ENCODE measurements at places on chromosomes 13 and 19.

- no peak for DNase-seq
Observed at GRCh38 chr13:85798556-85798955, 663 bp downstream of the SLITRK6 start.

- DNase-seq = no peak
Observed at GRCh38 chr13:90238413-90238812, 1109.1 kb upstream of the MIR17HG start.

DNA sequence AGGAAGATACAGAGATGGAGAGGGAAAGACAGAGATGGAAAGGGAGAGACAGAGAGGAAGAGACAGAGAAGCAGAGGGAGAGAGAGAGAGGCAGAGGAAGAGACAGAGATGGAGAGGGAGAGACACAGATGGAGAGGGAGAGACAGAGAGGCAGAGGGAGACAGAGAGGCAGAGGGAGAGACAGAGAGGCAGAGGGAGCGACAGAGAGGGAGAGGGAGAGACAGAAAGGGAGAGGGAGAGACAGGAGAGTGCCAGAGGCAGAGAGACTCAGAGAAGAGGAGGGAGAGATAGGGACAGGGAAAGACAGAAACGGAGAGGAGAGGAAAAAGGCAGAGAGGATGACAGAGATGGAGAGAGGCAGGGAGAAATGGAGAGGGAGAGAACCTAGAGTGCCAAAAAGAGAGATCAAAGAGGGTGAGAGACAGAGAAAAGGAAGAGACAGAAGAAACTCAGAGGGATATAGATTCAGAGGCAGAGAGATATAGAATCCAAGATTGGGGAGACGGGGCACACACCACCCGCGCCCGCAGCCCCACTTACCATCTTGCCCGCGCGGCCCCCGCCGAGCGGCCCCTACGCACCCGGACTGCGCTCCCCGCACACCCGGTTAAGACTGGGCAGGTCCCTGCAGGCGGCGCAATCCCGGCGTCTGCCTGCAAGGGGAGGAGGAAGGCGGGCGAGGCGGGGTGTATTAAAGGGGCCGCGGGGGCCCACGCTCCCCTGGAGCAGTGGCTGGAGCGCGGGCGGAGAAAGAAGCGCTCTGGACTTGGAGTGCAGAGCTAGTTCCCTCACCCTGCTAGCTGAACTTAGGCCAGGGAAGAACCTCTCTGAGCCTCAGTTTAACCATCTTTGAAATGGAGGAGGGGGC is 10.7 kb downstream of the TM6SF2 start:
- no peak for DNase-seq

DNA sequence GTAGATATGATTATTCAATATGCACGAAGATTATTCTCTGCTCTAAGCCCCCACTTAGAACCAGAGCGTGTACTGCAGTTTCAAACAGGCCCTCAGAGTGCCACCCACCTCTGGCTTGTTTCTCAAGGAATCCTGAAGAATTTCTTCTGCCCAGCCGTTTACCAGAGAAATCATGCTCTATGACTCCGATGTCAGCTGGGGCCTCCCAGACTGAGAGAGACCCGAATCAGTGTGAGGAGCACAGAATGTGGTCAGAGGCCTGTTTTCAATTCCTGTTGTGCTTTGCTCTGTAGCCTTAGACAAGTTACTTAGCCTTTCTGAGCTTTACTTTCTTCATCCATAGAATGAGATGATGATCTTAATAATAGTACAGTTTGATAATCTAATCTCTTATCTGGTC is 5.5 kb downstream of the PNMA8C start:
- no peak for DNase-seq

- DNase-seq = no peak
Observed at GRCh38 chr13:29279356-29280254, 315.9 kb downstream of the SLC7A1 start.

DNA sequence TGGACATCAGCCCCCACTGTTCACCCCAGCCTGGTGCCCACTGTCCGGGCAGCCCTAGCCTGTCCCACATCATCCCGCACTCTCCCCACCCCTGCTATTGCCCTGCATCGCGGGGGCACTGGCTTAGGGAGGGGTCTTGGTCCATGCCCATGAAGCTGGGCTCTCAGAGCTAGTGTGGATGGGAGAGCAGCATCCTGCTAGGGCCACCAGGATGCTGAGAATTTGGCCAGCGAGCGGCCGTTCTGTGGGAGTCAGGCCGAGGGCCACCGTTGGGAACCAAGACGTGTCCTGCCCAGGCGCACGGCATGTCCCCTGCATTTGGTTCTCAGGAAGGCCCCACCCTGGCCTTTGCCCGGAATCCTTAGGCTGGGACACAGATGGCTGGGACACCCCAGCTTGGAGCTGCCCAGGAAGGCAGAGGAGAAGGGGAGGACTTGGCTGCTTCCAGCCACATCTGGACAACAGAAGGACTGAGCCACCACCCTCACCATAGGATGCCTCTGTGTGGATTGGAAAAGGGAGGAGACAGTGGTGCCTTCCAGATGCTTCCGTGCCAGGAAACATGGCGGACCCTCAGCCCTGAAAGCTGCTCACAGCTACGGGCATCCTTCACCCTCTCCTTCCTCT is 14.6 kb downstream of the ADGRE5 start:
- no peak for DNase-seq

GRCh38 chr19:355134-355533 is 10.5 kb upstream of the MIER2 start:
- no peak for DNase-seq

DNA sequence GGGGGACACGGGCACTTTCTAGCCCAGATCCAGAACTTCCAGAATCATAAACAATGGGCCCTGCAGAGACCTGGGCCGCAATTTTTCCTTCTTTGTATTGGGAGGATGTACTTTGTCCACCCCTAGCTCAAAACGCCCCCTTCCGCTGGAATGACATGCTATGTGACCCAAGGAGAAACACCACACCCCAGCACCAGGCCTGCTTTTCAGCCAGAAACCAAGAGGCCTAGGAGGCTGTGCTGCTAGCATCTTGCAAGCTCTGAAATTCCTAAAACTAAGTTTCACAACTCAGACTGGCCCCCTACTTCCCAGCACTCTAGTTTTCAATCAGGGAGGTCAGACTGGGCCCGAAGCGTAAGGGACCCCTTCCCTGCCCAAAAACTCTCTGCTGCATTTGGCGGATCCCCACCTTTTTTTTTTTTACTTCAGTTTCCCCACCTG is 538 bp downstream of the LSM4 start:
- no peak for DNase-seq

DNA sequence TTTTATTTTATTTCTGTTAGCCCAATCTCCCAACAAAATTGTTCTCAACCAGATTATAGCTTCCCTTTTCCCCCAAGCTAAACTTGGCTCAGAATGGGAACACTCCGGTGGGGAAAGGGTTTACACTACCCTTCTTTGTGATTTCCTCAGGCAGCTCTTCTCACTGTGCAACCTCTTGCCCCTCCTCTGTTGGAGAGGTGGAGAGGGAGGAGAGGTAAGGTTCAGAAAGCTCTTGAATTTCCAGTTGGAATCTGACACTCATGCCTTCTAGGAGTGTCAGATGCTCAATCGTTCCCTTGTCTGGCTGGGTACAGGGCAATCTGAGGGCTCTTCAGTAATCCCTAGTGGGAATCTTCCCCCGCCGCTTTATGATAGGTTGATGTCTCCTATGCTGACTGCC is 486.1 kb upstream of the KLF12 start:
- no peak for DNase-seq

DNA sequence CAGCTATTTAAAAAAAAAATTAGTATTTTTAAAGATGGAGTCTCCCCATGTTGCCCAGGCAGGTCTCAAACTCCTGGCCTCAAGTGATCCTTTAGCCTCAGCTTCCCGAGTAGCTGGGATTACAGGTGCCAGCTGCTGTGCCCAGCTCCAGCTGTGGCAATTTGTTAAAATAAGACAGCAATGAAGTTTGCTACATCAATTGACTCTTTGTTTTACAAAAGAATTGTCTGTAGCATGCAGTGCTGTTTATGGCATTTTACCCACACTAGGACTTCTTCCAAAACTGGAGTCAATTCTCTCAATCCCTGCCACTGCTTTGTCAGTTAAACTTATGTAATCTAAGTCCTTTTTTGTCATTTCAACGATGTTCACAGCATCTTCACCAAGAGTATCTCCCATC is 49.3 kb downstream of the NDFIP2 start:
- no peak for DNase-seq

DNA sequence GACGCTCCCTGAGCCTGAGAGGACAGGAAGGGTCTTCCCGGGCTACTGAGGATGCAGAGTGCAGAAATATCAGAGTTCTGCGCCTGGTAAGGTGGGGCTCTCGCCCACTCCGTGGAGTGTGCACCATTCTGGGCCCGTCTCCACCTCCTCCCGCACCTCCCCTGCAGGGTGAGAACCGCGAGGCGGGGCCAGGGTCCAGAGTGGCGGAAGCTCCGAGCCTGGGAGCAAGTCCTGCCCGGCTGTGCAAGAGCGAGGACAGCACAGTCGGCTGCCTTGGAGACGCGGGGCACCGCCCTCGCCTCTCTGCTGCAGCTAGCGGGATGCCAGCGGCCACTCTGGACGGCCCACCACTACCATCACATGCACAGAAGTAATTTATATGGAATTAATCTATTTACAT is 2304.4 kb downstream of the PCDH9 start:
- no peak for DNase-seq

DNA sequence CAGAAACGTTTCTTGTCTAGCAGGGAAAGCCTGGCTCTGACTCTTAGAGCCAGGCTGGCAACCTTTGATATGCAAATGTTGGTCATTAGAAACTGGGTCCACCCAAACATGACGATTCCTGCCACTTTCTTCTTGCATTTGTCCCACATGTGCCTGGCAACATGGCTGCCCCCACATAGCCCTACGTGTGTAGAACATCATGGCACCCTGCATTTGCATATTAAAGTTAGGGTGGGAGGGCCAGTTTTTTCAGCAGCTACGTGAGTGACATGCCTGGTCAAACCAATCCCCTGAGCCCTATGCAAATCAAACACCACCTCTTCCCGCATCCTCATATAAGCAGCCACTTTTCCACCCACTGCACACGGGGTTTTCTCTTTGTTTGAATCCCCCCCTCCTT is 95.0 kb downstream of the LIG4 start:
- DNase-seq = peak; percentile 98

DNA sequence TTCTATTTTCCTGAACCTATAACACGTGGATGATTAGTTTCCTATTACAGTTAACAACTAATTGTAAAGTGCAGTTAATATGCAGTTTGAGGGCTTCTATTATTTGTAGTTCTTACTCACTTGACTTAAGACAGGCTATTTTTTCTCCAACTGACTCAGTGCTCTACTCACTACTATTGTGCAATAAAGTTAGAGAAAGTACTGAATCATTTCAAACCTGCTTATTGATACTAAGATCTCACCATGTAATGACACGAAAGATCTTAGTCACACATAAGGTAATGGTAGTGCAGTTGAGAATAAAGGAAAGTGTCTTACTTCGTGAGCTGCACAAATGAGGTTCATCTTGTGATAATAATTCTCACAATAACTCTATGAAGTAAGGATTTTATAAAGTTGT is 22.8 kb upstream of the ITM2B start:
- no peak for DNase-seq

DNA sequence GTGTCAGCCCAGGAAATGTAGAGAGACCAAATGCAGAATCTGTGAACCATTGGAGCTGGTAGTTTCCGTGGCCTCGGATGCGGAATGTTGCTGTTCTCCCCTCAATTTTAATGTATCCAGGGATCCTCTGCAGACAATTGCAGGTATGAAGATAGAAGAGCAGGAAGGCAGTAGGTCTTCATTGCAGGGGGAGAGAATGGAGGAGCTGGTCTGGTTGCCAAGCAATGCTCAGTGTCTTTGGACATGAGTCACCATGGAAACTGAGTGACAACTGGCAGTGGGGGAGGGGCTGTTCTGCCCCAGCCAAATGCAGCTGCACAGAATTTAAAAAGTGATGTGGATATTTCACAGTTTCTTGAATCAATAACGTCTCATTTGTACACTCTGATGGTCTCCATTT is 56.1 kb upstream of the ZNF835 start:
- DNase-seq = no peak

DNA sequence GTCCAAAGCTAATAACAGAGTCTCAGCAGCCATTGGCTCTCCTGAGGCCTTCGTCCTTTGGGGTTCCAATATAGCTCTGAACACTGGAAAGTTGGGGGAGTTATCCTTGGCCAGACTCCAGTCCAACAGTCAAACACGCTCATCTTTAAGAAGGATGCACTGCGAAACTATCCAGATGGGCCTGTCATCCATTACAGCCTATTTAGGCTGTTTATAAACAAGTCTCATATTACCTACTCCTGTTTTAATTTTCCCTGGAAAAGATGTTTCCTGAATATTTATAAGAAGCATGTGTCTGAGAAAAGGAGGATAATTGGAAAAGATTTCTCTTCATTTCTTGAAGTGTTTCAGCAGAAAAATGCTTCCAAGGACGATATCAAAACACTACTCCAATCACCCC is 170.7 kb downstream of the DCT start:
- DNase-seq = no peak

DNA sequence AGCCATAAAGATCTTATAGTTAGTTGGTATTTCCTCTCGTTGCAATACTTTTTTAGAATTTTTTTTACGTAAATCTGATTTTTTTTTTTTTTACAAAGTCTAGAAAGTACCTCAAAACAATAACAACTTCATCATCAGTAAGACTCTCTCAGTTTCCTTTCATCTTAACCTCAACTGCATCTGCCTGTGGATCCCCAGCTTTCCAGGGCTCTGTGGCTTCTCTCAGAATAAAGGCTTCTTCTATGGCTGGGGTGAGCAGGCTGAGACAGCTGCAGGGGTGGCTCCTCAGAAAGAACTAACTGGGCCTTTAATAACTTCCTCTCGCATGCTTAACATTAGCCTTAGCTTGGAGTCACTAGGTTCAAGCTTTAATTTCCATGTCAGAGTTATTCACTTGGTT is 4.2 kb downstream of the ZNF506 start:
- DNase-seq = no peak

GRCh38 chr13:89465366-89465765 is 1794.2 kb downstream of the SLITRK5 start:
- no peak for DNase-seq

- no peak for DNase-seq
Observed at GRCh38 chr13:93558637-93559036, 332.0 kb downstream of the GPC6 start.

DNA sequence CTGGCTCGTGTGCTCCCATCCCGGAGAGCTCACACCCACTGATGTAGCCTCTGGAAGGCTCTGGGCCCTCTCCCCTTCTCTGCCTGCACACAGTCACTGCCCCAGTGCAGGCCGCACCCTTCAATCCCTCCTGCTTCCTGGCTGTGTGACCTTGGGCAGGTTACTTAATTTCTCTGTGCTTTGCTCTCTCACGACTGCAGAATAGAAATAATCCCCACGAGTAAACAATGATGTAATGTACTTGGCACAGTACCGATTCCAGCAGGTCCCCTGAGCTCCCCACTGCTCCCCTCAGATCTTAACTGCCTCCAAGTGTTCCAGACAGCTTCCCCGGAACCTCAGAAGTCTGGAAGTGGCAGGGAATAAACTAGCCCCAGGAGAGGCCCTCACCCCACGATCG is 16.1 kb downstream of the LIG1 start:
- DNase-seq = no peak

- no peak for DNase-seq
Observed at GRCh38 chr19:852136-853013, at the start of gene ELANE. Gene ELANE (plus strand): TSS chr19:852303. CDS start chr19:852329, 26 bp downstream.

GRCh38 chr13:80663788-80664187 is 322.9 kb upstream of the SPRY2 start:
- DNase-seq = no peak

All from NCI-H774 (cell line).